ENCODE measurements at places on chromosomes 4 and X. TPM values are rescaled to one million over a fixed set of nuclear protein-coding genes. Genes with fewer than 3 reads are reported as not detected.

GRCh38 chr4:25908491-25908901, 5.5 kb upstream of the SMIM20 start:
- H3K4me1 ChIP-seq = peaks cover 8% of the 10 kb centered on the region
- no peak overlapping the region for H3K27ac ChIP-seq
- no peak for DNase-seq
- H3K4me3 ChIP-seq = no peak overlapping the region
- no peaks in the 10 kb centered on the region for H3K27me3 ChIP-seq
- H3K36me3 ChIP-seq = no peaks in the 10 kb centered on the region

- no peaks in the 10 kb centered on the region for H3K27me3 ChIP-seq
- H3K36me3 ChIP-seq = no peaks in the 10 kb centered on the region
- H3K4me3 ChIP-seq = no peak overlapping the region
These were observed 132.2 kb downstream of the VEGFC start for GRCh38 chr4:176660561-176660960.

Gene ERAS
- not detected for total RNA-seq

Gene ODAM
- not detected for total RNA-seq

All from esophagus muscularis mucosa (tissue), 4 donors.